ENCODE measurements at places on chromosomes 3 and 15. TPM values are rescaled to one million over a fixed set of nuclear protein-coding genes. Genes with fewer than 3 reads are reported as not detected.
A peak's percentile ranks its signal among the peaks of the same experiment; 100 is the strongest.

- ATAC-seq: no peak
Measured at GRCh38 chr3:32709346-32709745, 24.4 kb downstream of the CNOT10 start.

DNA sequence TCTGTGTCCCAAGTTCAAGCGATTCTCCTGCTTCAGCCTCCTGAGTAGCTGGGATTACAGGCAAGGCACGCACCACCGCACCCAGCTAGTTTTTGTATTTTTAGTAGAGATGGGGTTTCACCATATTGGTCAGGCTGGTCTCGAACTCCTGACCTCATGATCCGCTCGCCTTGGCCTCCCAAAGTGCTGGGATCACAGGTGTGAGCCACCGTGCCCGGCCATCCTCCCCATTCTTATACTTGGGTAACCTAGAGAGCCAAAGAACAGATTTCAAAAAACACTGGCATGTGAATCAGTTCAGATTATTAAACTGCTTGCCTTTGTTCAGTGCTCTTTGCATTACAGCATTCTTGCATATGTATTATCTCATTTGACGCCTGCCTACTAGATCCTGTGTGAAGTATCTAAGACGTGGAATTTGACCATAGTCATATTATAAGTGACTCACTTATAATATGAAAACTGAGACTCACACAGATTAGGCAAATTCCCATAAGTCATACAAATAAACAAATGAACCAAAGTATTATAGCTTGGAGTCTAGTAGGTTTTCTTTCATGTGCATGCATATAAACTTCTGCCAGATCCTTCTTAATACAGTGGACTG, 123.5 kb downstream of the UNC13C start:
- ATAC-seq: no peak

DNA sequence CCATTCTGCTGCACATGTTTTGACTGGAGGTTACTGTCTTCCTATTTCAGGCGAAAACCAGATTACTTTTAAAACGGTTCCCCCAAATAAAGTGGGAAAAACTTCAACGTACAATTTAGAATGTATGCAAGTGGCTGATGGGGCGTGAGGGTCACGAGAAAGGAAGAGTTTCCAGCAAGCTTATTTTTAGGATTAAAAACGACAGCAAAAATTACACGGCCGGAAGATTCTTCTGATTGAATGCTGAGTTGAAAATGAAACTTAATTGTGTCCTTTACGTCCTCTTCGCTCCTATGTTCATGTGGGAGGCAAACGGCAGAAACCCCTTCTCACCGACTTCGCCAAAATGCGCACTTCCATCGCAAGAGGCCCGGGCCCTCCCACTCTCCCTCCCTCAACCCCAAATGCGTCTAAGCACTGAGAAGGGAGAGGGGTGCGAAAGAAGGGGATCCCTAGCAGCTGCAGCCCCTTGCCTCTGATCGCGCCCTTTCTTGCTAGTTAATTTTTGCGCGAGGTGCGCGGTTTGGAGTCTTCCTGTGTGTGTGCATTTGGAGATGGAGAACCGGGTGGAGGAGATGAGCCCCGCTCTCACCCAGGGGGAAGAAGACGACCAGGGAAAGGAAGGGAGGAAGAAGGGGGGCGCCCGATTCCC, 656 bp downstream of the CD47 start:
- ATAC-seq: no peak

GRCh38 chr3:32839714-32840085, 21.9 kb downstream of the TRIM71 start:
- ATAC-seq: no peak

- no peak for ATAC-seq
Measured at GRCh38 chr15:101143321-101143720, 108.5 kb downstream of the CHSY1 start.

GRCh38 chr3:49199239-49199899, 28.0 kb downstream of the KLHDC8B start:
- peak; percentile 73 for ATAC-seq

The MNS1 gene
- 2.4 TPM for total RNA-seq
